M059J (cell line): ENCODE measurements at places on chromosomes 2 and 18.
A peak's percentile ranks its signal among the peaks of the same experiment; 100 is the strongest.

GRCh38 chr2:10001586-10001985 is 41.8 kb upstream of the KLF11 start:
- no peak for DNase-seq

DNA sequence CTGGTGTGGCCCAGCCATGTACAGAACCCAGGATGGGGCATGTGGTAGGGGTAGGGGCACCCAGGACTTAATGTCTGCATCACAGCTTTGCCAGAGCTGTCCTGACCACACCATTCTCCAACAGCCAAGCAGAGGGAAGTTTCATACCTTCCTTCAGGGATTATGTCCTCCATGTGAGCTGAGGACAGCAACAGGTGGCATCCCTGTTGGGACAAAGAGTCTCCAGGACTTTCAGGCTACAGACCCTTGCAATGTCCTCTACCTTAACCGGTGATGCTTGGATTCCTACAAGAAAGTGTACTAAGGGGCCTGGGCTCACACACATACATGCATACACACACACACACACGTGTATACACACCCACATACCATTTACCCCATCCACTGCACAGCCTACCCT is 227.0 kb upstream of the SIX2 start:
- no peak for DNase-seq

DNA sequence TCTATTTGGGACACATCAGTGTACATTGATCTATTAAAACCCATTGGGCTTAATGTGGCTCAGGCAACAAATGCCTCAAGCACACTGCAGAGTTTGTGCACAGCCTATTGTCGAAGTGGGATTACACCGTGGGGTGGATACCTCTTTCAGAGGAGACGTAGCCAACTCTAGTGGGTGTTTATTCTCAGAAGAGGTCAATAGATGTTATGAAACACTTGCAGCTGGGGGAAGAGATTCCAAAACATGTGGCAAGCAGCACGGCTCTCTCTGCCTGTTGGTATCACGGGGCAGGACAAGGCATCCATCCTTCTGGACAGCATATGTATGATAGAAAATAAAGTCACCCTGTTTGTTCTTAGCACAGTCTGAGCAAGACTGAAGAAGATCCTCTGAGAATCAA is 121.4 kb upstream of the COPS8 start:
- no peak for DNase-seq

GRCh38 chr2:9179572-9180201 is 26.9 kb upstream of the ASAP2 start:
- DNase-seq, result peak; percentile 88

- peak; percentile 15 for DNase-seq
Observed at GRCh38 chr2:145410086-145410485, 890.2 kb upstream of the ZEB2 start.

DNA sequence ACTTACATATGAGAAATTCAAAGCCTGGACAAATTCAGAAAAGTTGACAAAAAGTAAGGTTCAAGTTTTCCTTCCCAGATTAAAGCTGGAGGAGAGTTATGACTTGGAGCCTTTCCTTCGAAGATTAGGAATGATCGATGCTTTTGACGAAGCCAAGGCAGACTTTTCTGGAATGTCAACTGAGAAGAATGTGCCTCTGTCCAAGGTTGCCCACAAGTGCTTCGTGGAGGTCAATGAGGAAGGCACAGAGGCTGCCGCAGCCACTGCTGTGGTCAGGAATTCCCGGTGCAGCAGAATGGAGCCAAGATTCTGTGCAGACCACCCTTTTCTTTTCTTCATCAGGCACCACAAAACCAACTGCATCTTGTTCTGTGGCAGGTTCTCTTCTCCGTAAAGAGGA is 17.0 kb downstream of the SERPINB8 start:
- no peak for DNase-seq

DNA sequence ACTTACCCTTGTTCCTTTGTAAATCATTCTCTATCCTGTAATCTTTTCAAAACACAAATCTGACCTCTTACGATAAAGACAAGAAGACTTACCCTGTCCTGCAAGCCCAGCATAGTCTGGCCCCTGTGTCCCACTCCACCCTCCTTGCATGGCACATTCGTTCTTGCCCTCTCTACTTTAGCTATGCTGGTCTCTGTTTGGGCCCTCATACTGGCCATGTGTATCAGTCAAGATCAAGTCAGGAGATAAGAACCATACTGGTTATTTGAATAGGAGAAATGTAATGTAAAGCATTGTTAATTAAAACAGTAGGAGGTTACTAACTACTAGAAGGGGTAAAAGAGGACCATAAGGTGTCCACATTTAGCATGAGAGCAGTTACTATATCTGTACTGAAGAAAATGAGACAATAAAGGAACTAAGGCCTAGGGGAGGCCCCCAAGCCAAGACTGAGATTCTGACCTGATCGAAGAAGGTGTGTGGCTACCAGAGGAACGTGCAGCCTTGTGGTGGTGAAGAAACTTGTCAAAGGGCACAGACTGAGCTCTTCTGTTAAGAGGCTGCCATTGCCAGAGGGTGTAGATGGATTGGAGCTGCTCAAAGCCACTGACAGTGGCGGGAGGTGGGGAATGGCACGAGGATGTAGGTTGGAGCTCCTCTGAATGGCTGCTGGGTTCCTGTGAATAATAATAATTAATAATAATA is 80.8 kb downstream of the KCTD18 start:
- DNase-seq, result no peak

DNA sequence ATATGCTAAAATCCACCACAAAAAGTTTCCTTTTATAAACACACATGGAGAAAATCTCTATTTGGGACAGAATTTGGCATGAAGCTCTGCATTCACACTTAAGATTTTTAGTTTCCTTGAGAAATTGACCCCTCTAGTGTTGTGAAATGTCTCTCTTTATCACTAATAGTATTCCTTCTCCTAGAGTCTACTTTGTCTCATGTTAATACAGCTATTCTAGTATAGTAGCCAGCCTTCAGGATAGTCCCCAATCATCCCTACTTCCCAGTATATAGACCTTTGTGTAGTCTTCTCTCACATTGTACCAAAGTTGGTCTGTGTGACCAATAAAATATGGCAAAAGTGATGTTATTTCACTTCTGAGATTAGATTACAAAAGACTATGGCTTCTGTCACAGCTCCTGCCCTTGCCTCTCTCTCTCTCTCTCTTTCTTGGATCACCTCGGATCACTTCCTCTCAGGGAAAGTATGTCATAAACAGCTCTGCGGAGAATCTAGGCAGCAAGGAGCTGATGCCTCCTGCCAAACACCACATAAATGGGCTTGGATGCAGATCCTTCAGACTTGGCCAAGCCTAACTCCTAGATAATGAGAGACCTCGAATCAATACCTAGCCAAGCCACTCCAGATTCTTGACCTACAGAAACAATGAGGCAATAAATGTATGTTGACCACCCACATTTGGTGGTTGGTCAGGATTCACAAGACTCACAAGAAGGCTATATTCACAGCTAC is 59.7 kb upstream of the NABP1 start:
- peak; percentile 31 for DNase-seq

- peak; percentile 12 for DNase-seq
Observed at GRCh38 chr2:68710336-68710735, 24.3 kb upstream of the ARHGAP25 start.

- peak; percentile 84 for DNase-seq
Observed at GRCh38 chr2:133504566-133505505, 63.4 kb downstream of the NCKAP5 start.

GRCh38 chr2:212752730-212753351 is 214.2 kb upstream of the ERBB4 start:
- DNase-seq, result no peak

DNA sequence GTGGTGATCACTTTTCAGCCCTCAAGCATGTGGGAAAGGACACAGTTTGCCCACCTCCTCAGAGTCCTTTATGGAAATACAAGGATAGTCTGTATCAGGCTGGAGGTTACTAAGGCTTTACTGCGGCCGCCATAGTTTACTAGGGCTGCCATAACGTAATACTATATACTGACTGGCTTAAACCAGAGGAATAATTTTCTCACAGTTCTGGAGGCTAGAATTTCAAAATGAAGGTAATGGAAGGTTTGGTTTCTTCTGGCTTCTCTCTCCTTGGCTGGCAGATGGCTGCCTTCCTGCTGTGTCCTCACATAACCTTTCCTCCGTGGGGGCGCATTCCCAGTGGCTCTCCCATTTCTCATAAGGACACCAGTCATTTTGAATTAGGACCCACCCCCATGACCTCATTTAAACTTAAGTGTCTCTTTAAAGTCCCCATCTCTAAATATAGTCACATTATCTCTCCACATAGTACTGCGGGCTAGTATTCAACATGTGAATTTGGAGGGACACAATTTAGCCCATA is 12.5 kb upstream of the ATIC start:
- peak; percentile 55 for DNase-seq

- DNase-seq, result peak; percentile 51
Observed at GRCh38 chr18:2547477-2548087, 23.7 kb downstream of the METTL4 start.

DNA sequence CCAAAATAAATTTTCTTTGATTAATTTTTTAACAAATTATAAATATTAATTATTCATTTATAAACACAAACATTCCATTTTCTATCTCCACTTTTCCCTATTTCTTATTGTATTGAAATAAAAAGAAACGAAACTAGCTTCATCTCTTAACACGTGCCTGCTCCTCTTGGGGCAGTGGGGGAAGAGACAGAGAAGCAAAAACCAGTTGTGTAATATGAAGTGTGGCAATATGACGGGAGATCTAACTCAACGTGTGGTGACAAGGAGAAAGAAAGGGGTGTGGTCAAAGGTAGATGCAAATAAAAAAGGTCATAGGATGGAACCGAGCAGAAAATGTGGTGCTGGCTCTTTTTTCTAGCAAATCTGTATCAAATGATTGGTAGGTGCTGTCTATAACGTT is 106.9 kb upstream of the SLC8A1 start:
- no peak for DNase-seq

- peak; percentile 90 for DNase-seq
Observed at GRCh38 chr2:9752441-9753275, 90.6 kb upstream of the TAF1B start.

DNA sequence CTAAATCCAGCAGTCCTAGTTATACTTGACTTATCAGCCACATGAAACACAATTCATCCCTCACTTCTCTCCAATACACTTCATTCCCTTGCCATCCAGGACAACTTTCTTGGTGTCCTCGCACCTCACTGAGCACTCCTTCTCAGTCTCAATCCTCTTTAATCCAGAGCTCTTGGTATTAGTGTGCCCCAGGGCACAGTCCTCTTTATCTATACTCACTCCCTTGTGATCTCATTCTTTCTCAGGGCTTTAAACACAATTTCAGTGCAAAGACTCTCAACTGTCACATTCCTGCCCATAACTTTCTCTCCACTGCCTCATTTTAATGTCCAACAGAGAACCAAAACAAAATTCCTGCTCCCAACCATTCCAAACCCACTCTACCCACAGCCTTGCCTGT is 60.8 kb upstream of the SPOPL start:
- DNase-seq, result peak; percentile 7

- DNase-seq, result peak; percentile 88
Observed at GRCh38 chr2:43184339-43184895, 42.0 kb downstream of the ZFP36L2 start.

DNA sequence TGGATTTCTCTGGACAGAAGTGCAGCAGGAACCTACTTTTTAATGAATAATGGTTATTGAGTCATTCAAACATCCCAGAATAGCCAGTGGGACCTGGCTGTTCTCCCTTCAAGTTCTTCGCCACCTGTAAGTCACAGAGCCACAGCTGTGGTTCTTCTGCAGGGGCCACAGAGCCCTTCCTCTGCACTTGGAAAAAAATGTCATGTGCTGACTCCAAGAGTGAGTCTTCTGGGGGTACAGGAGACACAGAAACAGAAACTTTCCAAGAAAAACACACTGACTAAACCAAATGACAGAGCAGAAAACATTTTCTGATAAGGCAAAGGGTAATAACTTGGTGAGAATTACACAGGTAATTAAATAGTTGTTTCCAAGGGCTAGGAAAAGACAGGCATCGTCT is 68.7 kb upstream of the FN1 start:
- DNase-seq, result no peak

DNA sequence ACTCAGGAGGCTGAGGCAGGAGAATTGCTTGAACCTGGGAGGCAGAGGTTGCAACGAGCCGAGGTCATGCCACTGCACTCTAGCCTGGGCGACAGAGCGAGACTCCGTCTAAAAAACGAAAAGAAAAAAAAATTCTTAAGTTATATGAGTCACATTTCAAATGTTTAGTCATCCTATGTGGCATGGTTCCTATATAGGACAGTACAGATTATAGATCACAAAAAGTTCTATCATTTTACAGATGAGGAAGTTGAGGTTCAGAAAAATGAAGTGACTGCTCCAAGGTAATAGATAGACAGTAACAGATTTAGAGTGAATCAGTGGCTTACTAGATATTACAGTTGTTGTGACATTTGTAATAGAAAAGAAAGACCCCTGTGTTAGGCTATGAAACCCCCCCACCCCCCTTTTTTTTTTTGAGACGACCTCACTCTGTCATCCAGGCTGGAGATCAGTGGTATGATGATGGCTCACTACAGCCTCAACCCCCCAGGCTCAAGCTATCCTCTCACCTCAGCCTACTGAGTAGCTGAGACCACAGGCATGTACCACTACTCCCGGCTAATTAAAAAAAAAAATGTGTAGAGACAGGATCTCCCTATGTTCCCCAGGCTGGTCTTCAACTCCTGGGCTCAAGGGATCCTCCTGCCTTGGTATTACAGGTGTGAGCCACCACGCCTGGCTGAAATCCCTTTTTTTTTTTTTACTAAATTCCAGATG is 22.7 kb downstream of the PTPN4 start:
- peak; percentile 36 for DNase-seq

DNA sequence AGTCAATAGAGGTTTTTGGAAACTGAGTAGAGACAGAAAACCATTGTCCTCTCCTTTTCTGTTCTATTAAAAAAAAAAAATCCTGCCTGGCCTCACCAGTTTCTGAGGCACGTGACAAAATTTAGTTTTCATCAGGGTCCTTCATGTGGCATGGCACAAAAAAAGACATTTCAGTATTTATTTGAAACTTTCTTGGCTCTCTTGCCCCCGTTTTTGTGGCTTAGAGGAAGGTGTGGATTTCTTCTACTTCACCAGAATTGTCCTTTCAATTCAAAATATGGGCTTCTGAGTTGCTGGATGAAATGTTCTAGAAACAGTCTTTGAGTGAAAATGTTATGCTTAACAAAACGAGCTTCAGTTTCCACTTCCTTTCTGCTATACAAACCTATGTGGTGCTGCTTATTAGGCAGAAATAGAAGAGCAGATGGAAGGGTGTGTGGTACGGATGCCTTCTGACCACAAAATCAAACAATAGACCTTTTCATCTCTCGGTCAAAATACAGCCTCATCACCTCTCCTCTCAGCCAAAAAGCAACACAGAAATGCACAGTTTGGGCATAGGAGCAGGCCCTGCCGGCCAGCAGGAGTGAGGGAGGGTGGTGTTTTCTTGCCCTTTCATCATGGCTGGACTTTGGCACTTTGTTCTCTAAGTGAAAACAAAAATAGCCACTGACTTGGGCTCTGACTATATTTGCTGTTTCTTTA is 89.2 kb downstream of the SH3RF3 start:
- DNase-seq, result peak; percentile 46

- no peak for DNase-seq
Observed at GRCh38 chr2:20099780-20100179, 48.4 kb upstream of the LAPTM4A start.

- no peak for DNase-seq
Observed at GRCh38 chr2:204973616-204974015, 428.3 kb downstream of the PARD3B start.

- no peak for DNase-seq
Observed at GRCh38 chr2:50674876-50675275, 357.1 kb downstream of the NRXN1 start.

GRCh38 chr2:68250196-68250595 is 2.1 kb downstream of the PPP3R1 start:
- no peak for DNase-seq
